Activated CD8-positive, alpha-beta memory T cell treated with anti-CD3 and anti-CD28 coated beads for 1 hour (primary cell): ENCODE measurements at places on chromosomes 3 and 15.

GRCh38 chr3:129195731-129196256 is 12.1 kb upstream of the CNBP start:
- no peak for DNase-seq

DNA sequence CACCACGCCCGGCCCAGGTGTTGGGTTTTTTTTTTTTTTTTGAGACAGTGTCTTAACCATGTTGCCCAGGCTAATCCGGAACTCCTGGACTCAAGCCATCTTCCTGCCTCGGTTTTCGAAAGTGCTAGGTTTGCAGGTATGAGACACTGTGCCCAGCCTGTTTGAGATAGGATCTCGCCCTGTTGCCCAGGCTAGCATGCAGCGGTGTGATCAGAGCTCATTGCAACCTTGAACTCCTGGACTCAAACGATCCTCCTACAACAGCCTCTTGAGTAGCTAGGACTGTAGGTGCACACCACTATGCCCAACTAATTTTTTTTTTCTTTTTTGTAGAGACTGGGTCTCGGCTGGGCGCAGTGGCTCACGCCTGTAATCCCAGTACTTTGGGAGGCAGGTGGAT is 20.3 kb upstream of the ITPKA start:
- DNase-seq: no peak

GRCh38 chr3:134144694-134145093 is 106.0 kb downstream of the RYK start:
- no peak for DNase-seq

DNA sequence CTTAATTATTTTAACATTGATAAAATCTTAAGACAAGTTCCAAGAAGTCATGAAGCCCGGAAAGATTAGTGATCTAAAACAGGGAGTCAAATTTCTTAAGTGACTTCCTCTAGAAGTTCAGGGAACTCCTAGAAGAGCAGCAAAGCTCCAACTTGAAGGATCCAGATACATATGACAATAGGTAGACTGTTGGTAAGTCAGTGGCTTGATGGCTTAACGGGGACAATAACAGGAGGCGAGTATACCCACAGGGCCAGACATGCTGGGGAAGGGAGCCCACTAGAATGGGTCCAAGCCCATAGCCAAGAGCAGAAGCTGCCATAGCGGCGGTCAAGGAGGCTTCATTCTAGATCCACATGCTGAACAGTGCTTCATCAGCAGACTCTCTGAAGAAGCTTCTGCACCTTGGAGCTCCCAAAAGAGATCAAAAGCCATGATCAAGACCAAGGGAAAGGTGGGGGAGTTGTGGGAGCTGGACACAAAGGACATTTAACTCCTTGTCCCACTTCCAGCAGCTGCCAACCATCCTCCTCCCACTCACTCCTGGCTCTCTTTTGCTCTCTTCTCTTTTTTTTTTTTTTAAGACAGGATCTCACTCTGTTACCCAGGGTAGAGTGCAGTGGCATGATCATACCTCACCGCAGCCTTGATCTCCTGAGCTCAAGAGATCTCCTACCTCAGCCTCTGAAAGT is 10.2 kb upstream of the CA12 start:
- DNase-seq: no peak

DNA sequence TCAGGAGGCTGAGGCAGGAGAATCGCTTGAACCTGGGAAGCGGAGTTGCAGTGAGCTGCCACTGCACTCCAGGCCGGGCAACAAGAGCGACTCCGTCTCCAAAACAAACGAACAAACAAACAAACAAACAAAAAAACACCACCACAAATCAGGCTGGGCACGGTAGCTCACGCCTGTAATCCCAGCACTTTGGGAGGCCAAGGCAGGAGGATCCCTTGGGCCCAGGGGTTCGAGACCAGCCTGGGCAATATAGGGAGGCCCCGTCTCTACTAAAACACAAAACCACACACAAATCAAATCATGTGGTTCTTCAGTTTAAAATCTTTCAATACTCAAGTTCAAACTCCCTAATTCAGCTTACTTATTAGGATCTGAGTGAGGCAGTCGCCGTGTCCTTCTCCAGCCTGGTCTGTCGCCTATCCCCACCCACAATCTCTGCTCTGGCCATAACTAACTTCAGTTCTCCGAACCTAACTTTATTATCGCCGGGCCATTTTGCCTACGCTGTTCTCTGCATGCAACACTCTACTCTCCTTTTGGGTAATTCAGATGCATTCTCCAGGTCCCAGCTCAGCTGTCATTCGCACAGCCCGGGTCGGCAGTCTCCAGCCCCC is 660 bp upstream of the RTF1 start:
- DNase-seq: no peak

GRCh38 chr15:39327005-39327730 is 253.7 kb upstream of the THBS1 start:
- no peak for DNase-seq

DNA sequence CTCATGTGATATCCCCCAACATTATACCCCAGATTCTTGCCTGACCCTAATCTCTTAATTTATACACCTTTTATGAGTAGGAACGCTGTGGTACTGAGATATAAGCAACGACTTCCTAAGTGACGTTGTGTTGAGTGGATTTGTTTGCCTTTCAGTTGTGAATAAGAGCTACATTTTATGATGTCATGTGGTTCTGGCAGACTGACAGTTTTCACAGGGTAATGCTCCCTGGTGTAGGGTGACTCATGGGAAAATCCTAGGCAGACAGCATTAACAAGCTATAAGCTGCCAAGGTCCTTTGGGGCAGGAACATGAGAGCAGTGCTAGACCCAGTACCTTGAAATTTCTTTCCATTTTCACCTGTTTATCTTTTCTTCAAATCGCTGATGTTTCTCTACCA is 11.2 kb downstream of the C3orf52 start:
- DNase-seq: no peak
